ENCODE measurements at places on chromosomes 16 and 17.

- DNase-seq, result no peak
Observed at GRCh38 chr16:82160226-82160625, 9.8 kb downstream of the MPHOSPH6 start.

DNA sequence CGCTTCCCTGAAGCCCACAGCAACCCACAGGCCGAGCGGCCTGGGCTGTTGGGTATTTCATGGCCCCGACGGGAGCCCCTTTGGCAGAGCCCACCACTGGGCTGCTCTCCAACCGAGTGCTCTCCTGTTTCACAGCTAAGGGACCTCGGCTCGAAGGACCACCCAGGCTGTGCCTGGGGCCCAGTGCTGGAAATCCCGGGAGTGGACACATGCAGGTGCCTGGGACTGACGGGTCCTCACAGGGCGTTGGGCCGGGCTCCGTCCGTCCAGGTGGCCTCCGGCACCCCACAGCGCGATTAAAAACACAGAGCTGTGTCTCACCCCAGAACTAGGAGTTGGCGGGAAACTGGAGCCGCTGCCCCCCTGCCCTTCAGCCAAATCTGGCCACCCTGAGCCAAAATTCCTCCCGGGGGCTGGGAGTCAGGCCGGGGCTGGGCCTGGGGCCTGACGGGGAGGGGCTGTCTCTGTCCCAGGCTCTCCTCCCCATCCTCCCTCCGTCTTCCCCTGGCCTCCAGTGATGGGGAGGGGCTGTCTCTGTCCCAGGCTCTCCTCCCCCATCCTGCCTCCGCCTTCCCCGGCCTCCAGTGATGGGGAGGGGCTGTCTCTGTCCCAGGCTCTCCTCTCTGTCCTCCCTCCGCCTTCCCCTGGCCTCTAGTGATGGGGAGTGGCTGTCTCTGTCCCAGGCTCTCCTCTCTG lies 14.1 kb downstream of the UTS2R start:
- DNase-seq, result no peak

DNA sequence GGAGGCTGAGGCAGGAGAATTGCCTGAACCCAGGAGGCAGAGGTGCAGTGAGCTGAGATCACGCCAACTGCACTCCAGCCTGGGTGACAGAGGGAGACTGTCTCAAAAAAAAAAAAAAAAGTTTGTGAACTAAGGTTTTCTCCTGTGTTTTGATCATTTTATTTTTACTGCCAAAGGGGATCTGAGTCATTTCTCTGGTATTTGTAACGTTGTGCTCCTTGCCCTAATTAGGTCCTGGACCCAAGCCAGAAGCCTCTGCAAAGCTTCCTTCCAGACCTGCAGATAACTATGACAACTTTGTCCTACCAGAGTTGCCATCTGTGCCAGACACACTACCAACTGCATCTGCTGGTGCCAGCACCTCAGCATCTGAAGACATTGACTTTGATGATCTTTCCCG lies 32.1 kb downstream of the IST1 start:
- DNase-seq, result no peak

- DNase-seq, result no peak
Observed at GRCh38 chr17:74873874-74874614, 1.2 kb upstream of the FDXR start.

DNA sequence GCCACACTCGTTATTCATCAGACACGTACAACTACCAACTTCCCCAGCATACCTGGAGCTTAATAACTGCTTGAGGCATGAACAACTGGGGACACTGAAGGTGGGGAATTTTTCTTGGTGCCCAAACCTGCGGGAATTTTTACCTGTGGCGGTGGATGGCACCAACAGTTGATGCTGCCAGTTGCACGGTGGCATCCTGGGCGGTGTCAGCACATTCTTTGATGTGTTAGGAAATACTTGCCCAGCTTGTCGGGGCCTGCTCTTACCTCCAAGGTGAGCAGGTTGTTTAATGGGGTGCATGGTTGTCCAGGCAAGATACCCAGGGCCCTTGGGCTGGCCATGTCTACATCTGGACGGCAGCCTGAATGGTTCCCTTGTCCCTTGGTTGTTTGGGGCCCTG lies 79.6 kb downstream of the CRISPLD2 start:
- DNase-seq, result no peak

DNA sequence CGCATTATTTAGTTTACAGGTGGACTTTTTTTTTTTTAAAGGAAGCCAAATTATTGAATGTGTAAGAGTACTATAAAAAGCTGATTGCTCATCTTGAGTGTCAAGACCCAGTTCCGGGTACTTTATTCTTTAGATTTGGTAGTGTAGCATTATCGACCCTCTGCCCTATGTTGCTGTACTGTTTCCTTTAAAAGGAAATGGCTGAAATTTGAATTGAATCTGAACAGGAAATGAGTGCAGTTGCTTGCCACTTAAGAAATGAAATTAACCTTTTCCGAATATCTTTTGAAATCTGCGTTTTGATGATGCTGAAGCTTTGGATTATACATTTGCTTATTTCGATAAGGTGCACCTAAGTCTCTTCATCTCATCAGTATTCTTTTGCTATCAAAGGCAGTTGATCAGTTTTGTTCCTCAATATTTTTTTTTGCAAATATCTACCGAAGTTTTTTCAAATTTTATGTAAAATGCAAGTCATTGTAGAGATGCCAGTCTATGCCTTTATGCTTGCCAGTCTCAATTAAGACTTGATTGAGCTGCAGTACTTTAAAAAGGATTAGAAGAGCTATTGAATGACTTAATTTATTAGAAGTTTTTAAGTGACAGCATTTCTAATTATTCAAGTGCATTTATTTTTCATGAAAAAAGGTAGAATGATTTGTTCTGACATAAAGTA lies 1.8 kb downstream of the GGNBP2 start:
- no peak for DNase-seq

- no peak for DNase-seq
Observed at GRCh38 chr16:59259074-59259949, 525.2 kb upstream of the GOT2 start.

DNA sequence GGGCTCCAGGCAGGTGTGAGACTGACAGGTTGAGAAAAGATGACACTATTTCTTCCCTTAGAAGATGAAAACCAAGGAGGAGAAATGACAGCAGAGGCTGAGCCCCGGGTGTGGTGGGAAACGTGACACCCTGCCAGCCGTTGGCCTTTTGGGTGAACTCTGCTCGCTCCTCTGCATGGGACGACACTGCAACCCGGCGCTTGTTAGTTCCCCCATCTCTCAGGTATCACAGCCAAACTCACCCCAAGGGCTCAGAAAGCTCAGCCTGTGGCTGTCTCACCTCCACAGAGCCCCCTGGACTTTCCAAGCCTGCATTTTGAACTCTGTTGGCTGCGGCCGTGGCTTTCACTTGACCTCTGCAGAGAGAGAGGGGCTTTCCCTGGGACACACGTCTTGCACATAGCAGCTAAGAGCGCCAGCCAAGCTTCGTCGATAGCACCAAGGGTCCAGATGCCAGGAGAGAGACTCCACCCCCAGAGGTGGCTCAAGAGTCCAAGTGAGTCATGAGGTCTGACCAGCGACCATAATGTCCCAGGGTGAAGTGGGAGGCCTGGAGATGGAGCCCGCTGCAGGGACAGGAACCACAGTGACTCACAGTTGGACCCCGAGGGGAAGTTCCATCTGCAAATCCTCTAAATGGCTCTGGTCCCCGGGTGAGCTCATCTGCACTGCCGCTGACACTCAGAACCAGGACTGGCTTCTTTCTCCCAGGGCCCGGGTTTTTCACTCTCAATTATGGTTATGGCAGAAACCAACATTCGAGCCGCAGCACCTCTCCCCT lies 301.9 kb downstream of the SOX9 start:
- no peak for DNase-seq

DNA sequence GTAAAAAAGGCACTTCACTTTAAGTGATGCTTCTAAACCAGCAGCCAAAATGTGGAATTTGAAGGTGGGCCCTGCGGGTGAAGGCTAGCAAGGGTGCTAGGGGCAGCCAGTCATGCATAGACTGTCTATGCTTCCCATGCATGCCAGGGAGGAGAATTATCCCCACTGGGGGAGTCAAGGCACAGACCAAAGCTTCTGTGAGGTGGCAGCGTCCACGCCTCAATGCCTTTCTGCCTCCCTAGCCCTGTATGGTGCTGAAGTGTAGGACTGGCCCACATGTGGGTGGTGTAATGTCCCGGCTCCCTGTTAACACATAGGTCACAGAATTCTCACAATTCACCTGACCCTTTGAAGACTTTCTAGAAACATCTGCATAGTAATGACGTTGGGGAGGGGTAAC lies 1.9 kb downstream of the HS3ST2 start:
- DNase-seq, result no peak

GRCh38 chr17:59266745-59267144 lies 46.4 kb downstream of the GDPD1 start:
- DNase-seq, result no peak

DNA sequence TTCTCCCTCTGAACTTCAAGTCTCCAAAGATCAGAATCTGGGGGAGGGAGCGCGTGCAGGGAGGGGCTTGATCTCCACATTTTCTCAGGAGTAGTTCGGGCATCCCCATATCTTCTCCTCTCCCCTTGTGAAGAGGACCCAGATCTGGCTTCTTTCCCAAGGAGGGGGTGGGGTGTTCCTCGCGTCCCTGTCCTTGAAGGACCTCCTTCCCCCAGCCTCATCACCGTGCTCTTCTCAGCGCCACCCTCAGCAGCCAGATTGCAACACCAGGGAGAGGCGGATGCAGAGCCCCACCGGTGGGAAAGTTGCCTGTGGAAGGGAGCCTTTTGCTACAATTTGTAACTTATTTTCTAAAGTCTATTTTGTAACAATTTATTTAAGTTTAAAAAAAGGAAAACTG lies 5.7 kb downstream of the PRSS53 start:
- no peak for DNase-seq

GRCh38 chr17:77454242-77455095 lies 313.7 kb downstream of the SEC14L1 start:
- DNase-seq, result no peak

GRCh38 chr16:20393801-20394577 lies 10.5 kb downstream of the PDILT start:
- no peak for DNase-seq

DNA sequence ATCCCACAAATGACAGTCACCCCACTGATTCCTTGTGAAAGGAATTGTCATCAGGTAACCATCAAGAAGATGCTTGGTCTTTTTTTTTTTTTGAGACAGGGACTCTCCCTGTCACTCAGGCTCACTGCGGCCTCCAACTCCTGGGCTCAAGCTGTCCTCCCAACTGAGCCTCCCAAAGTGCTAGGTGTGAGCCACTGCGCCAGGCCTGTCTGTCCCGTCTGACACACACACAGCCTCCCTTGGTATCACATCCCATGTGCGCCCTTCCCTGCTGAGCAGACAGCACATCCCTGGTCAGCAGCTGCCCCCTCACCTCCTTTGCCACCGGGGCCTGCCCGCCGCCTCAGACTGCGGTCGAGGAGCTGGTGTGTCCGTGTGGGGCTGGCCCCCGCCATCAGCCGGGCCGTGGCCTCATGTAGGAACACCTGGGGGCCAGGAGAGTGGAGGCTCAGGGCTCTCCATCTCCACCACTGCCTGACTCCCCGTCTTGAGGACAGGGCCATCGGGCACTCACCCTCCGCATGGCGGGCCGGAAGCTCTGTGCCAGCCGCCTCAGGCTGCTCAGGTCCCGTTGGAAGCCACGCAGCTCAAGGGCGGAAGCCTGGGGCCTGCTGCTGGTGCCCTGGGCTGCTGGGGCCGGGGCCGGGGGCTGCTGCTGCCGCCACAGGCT lies 23.6 kb downstream of the SREBF1 start:
- DNase-seq, result no peak

- no peak for DNase-seq
Observed at GRCh38 chr17:17767154-17767869, 69.5 kb downstream of the SREBF1 start.

- no peak for DNase-seq
Observed at GRCh38 chr17:51869387-51869786, 289.1 kb downstream of the CA10 start.

- no peak for DNase-seq
Observed at GRCh38 chr17:2871205-2871604, 75.0 kb downstream of the RAP1GAP2 start.

GRCh38 chr17:28675980-28676379 lies 14.0 kb downstream of the SUPT6H start:
- DNase-seq, result no peak

DNA sequence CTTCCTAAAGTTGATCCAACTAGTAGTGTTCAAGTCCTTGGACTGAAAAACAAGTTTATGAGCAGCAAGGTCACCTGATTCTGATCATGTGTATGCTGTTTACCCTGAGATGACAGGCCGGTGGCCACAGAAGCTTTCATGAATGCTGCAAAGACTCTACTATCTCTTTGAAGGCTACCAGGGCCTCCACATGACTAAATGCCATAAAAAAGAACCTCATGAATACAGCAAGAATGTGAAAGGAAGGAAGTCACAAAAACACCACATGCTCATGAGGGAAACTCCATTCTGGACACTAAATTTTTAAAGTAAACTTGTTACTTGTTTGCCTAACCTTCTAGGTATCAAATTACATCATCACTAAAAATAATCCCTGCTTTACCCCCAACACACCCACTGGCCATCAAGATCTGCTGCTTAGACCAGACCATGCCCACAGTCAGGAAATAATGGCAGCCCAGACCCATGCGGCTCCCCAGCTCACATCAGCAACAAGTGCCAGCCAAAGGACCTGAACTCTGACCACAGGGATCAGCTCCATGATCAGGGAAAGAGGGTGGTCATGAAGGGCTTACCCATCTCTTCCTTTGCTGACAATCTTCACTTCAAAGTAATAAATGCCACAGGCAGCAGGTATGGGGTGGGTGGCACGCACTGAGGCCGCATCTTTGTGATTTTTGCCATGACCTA lies 1.4 kb downstream of the RANBP10 start:
- no peak for DNase-seq

DNA sequence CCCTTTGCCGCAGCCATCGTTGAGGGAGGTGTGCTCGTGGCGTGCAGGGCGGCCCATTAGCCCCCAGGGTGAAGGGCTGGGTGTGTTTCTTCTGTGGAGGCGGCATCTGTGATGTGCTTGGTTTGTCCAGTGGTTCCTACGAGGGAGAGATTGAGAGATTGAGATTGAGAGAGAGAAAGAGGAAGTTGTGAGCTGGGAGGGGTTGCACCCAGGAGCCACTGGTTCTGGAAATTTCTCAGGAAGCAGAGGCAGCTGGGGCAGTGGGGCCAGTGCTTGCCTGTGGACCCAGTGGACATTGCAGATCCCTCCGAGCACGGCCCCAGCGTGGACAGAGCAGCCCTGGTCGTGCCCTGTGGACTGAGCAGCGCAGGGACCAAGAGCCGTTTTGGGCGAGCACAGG lies 72.0 kb upstream of the ZNF750 start:
- DNase-seq, result no peak
